ENCODE measurements at places on chromosomes 3 and 15.

GRCh38 chr15:62035256-62035924, 24.9 kb downstream of the VPS13C start:
- no peak for DNase-seq

- no peak for DNase-seq
These were observed 762.0 kb downstream of the GBE1 start for GRCh38 chr3:80999481-80999880.

GRCh38 chr3:167148136-167148535, 232.0 kb downstream of the ZBBX start:
- no peak for DNase-seq

- DNase-seq, result no peak
These were observed 149.6 kb downstream of the RORA start for GRCh38 chr15:61079529-61079928.

GRCh38 chr3:183554377-183554776, 1.1 kb downstream of the KLHL6 start:
- DNase-seq, result peak; percentile 20

- DNase-seq, result peak; percentile 58
These were observed 39.7 kb downstream of the SPATA12 start for GRCh38 chr3:57100046-57100695.

DNA sequence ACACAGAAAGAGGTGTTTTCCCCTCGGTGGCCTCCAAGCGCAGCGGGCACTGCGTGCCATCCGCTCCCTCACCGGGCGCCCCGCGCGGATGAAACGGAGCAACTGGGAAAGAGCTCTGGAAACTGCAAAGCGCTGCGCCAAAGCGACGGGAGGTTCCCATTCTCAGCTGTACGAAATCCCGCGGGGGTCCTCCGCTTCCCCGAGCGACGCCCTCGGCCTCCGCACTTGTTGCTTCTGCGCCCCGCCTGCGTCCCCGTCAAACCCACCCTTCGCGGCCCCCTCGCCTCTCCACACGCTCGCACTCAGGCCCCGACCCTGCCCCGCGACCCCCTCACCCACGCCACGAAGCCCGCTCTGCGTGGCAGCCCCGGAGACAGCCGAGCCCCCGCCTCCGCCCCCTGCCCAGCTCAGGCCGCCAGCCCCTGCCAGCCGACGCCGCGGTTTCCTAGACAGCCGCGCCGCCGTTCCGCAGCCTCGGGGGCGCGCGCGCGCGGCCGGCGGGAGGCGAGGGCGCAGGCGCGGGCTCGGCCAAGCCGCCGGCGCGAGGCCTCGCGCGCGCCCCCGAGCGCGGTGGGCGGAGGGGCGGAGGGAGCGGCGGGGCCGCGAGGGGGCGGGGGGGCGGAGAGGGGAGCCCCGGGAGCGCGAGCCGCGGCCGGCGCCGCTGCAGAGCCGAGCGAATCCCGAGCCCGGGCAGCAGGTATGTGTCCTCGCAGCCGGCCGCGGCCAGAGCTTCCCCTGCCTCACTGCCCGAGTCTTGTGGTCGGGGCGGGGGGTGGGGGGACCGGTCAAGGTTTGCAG, at the start of gene TMEM266:
Gene TMEM266 (plus strand): TSS at position 666 of the 798 bp plus-strand sequence. CDS start 74,279 bp downstream, outside the sequence.
- DNase-seq, result no peak

DNA sequence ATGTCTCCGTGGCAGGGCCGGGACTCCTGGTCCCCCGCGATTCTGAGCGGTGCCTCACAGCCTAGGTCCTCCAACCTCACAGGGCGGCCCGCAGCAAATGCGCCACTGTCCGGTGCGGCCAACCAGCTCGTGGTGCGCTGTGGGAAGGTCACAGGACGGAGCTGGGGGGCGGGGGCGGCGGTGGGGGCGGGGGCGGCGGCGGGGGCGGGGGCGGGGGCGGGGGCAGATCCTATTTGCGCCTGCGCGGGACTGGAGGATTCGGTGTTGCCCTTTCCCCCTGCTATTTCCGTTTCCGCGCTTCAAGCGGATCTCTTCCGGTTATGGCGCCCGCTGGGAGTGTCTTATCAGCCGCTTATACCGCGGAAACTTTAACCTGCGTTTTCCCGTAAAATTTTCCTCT, 106.7 kb upstream of the SNRPN start:
- no peak for DNase-seq

- no peak for DNase-seq
These were observed 343.3 kb downstream of the GRM7 start for GRCh38 chr3:7203969-7204847.

DNA sequence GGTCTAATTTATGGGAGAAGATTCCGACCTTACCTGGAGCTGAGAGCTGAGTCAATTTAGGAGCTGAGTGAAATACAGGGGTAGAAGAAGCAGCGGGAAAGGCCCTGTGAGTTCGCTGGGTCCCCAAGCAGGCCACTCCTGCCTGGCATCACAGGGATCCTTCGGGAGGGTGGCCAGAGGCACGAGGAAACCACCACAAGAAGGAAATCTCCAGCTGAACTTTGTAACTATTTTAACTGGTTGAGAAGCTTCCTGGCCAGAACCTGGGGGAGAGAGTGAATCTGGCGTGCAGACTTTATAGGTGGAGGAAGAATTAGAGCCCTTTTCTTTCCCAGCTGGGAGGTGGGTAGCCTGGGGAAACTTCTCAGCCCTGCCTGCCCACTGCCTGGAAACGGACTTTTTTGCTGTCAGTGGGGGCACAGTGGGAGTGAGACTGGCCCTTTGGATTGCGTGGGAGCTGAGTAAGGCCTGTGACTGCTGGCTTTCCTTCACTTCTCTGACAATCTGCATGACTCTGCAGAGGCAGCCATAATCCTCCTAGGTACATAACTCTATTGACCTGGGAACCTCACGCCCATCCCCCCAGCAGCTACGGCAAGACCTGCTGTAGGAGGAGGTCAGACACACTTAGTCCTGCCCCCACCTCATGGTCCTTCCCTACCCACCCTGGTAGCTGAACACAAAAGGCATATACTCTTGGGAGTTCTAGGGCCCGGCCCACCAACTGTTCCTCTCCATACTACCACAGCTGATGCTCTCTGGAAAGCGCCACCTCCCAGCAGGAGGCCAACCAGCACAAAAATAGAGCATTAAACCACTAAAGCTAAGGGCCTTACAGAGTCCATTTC, 340.7 kb downstream of the CNTN3 start:
- DNase-seq, result no peak

DNA sequence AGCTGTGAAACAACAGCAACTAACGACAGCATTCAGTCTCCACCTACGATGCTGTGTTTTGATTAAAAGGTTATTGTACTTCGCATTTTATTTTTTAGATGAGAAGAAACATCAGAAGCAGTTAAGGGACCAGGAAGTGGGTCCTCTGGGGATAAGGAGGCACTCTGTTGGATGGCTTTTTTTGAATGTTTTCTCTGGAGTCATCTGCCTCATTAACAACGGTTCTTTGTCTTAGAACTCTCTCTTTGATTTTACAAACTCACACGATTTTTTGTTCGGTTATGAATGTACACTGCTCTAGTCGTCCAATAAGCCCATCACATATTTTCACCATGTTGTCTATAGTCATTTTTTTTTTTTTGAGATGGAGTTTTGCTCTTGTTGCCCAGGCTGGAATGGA, 36.0 kb upstream of the ARPIN start:
- DNase-seq, result no peak

DNA sequence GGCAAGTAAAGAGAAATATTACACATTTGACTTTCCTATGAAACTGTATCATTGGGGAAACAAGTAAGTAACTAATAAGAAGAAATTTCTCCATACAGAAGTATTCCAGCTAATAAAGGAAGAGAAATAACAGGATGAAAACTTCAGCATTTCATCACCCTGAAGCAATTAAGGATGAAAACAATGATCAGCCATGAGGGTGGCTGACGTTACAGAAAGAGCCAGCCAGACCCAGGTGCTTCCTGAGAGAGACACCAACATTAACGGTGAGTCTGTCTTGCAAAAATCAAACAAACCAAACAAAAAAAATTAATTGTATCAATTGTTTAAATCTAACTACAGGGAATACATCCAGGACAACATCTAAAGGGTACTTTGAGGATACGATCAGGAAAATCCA, 190.0 kb downstream of the ARRDC4 start:
- no peak for DNase-seq

GRCh38 chr3:172259111-172259541, 189.1 kb downstream of the GHSR start:
- no peak for DNase-seq

- DNase-seq, result no peak
These were observed 96.0 kb upstream of the FAM174B start for GRCh38 chr15:92751528-92751927.

- DNase-seq, result no peak
These were observed 31.6 kb downstream of the CACNA1D start for GRCh38 chr3:53525765-53526703.

DNA sequence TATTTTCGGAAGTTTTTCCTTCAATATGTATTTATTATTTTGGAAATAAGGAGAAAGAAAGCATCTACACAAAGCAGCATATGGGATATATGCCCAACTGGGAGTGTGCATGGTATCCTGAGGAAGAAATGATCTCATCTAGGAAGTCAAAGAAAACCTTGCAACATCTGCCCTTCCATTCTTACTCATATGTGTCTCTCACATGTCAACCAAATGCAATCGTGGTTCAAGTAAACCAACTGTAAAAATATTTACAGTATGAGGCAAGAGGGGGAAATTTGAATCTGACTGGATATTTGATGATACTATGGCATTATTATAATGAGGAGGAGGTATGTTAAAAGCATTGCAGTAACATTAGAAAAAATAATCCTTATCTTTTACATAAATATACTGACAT, 3.2 kb upstream of the SCG3 start:
- no peak for DNase-seq

DNA sequence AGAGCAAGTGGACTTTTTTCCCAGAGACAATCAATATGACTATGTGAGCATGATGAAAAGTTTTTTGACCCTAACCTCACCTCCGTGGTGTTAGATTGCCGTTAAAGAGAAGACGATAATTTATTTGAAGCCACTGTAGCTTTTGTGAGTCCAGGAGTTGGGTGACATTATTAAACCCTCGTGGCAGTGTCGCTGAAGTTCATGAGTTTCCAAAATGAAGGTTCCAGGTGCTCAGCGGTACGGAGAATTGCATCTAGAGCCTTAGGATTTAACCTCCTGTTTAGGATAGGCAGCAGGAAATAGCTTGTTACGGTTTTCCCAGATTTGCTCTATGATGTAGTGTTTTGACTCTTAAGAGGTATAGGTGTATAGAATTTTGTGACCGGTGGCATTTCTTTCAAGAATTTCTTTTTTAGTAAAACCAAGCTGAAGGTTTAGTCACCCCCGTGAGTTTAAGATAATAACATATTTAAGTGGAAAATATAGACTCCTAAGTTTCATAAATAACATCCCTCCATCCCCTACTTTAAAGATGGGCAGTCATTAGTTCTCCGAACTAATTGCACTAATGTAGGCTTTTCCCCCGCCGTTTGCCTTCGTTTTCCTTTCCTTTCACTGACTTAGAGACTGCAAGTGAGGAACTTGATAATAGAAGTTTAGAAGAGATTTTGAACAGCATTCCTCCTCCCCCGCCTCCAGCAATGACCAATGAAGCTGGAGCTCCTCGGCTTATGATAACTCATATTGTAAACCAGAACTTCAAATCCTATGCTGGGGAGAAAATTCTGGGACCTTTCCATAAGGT, 2.0 kb downstream of the SMC4 start:
- DNase-seq, result peak; percentile 52

DNA sequence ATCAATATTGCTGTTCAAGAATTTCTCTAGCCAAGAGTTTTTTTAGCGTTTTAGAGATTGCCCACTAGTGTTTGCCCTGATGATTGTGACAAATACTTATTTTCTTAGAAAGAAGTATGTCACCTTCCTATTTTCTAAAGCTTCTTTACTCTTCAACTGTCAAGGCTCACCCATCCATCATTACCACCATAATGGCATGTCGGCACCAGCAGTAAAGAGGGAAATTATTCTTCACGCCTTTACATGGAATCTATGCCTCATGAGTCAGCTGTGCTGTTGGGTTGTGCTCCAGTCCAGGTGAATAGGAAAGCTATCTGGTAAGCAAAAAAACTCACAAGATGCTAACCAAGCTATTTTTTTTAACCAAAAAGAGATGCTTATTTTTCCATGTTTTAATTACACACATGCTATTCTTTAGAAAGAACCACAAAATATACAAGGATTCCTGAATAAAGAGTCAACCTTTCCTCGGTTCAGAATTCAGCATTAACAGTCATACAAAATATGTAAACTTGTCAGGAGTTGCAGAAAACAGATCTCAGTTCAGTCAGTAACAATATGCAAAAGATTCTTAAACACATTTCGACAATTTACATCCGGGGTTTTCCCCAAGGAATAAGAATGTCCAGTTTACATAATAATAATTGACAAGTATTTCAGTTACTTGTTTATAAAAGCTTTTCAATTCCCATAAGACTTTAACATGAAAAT, 128.0 kb downstream of the ATP8B4 start:
- no peak for DNase-seq

DNA sequence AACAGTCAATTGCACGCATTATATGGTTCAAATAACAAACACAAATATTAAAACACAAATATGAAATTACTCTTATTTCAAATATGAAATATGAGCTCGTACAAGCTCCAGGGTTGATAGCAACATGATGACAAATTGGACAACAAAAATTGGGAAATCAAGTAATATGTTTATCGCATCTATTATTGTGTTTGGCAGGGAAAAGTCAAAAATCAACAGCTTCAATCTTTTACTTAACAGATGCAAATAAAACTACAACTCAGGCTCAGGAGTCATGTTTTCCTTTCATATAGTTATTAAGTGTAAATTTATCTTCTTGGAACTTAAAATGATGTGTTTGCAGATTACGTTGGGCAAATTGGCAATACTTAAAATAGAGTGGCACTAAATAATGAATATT, 41.4 kb downstream of the ZPLD1 start:
- DNase-seq, result no peak

- no peak for DNase-seq
These were observed 118.5 kb upstream of the LMOD3 start for GRCh38 chr3:69240651-69241568.

DNA sequence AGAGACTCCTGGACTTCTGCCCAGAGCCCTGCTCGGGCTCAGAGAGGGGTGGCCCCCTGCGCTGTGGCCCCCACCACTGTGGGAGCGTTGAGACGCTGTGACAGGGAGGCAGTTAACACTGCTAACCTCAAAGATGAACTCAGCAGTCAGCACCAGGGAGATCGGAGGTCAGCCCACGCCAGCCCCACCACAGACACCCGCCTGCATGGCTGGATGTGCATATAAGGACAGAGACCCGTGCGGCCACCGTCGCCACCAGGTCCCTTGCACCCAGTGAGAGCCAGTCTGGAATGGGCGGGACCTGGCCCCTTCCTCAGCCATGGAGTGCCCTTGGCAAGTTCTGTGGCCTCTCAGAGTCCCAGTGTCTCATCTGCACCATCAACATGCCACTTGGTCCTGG, 48.5 kb upstream of the FURIN start:
- DNase-seq, result no peak

DNA sequence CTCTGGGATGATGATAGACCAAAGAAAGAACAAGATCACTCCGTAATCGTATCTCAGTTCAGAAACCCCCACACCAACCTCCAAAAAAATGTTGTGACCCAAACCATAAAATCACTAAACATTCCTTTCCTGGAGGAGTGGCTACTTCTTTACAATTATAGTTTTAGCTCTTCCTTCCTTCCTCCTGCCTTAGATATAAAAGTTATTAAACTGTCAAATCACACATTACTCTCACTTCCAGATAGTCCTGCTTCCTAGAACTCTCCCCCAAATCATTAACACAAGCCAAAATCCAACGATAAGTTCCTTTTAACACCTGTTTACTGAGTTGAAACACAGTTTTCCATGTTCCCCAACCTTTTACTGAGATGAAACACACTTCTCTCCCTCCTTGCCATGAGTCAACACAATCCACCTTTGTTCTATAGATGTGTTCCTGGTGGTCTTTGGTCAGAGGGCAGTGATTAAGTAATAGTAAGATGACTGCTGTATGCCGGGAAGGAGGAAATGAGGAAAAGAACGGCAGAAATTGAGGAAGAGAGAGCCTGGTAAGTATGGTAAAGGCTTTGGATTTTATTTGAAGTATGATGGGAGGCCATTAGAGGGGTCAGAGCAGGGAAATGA, 8.3 kb upstream of the CRYGS start:
- no peak for DNase-seq

Measured in hematopoietic multipotent progenitor cell treated with erythropoietin and hydrocortisone succinate and interleukin-3 and kit ligand, for 15 days (in vitro differentiated cells).